ENCODE measurements at places on chromosomes 1 and 21. TPM values are rescaled to one million over a fixed set of nuclear protein-coding genes. Genes with fewer than 3 reads are reported as not detected.

The MROH9 gene
- total RNA-seq = not detected

The IFNLR1 gene
- 0.07 TPM for total RNA-seq

The CALML6 gene
- total RNA-seq = 2.1 TPM

The NRDC gene
- 145 TPM for total RNA-seq

The PCSK9 gene
- total RNA-seq = not detected

DNA sequence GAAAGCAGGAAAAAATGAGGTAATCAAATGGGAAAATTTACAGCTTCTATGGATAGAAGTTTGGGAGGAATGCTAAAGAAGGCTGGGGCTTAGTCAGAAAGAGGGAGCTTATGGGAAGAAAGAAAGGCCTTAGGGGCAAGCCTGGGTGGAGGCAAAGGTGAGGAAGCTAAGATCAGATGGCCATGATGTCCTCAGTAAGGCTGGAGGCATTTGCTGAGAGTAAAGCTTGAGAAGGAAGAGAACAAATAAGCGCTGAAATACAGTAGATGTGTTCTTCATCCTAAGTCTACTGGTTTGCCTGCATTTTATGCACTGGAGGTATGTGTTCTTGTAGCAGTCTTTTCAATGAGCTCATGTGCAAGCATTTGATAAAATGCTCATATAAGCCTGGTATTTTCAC is 355.4 kb downstream of the BRINP2 start:
- no peak overlapping the region for H3K27ac ChIP-seq
- no peak for DNase-seq
- H3K4me1 ChIP-seq = no peaks in the 10 kb centered on the region
- no peak overlapping the region for H3K4me3 ChIP-seq
- H3K36me3 ChIP-seq = no peaks in the 10 kb centered on the region

DNA sequence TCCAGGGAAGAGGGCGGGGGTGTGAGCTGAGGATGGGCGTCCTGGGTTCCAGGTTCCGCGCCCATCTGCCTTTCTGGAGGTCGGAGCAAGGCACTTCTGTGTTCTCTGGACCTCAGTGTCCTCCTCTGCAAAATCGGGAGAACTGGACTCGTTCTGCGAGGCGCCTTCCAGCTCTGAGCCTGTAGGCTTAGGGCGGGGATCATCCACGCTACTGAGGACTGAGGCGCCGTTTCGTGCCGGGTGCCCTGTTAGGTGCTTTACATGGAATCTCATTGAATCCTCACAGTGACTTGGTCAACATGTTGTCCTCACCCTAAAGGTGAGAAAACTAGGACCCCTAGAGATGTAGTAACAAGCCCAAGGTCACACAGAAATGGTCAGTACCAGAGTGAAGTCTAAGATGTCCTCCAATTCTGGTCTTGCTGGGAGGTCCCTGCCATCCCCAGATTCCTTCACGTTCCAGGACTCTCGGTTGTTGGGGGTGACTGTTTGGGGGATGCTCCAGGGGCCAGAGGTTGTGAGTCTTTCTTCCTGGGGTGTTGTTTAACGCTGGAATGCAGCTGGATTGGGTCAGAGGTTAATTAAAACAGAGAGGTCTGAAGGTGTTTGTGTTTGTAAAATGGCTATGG is 677 bp downstream of the PRKAA2 start:
- H3K4me3 ChIP-seq = no peak overlapping the region
- no peaks in the 10 kb centered on the region for H3K36me3 ChIP-seq
- H3K4me1 ChIP-seq = peaks cover 6% of the 10 kb centered on the region
- no peak overlapping the region for H3K27ac ChIP-seq
- peaks cover 22% of the 10 kb centered on the region for H3K27me3 ChIP-seq

DNA sequence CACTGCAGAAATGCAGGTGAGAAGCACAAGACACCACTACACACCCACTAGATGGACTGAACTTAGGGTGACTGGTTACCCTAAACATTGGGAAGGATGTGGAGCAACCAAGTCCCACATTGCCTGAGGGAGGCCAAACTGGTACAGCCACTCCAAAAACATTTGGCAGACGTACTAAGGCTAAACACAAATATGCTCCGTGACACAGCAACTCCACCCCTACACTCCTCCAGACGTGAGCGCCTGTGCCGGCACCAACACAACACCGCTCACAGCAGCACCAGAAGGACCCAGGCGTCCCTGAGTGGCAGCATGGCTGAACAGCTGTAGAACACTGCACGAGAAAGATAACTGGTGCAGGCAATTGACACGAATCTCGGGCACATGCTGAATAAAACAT is 14.7 kb downstream of the PTTG1IP start:
- H3K36me3 ChIP-seq = peaks cover 60% of the 10 kb centered on the region
- no peaks in the 10 kb centered on the region for H3K27me3 ChIP-seq
- H3K4me3 ChIP-seq = no peak overlapping the region
- no peak overlapping the region for H3K27ac ChIP-seq

- no peak for DNase-seq
- H3K27ac ChIP-seq = no peak overlapping the region
- no peaks in the 10 kb centered on the region for H3K27me3 ChIP-seq
- no peaks in the 10 kb centered on the region for H3K4me1 ChIP-seq
- no peaks in the 10 kb centered on the region for H3K36me3 ChIP-seq
These were observed 75.3 kb upstream of the COL6A1 start for GRCh38 chr21:45906196-45906805.

- peaks cover 25% of the 10 kb centered on the region for H3K4me1 ChIP-seq
- H3K4me3 ChIP-seq = no peak overlapping the region
- no peaks in the 10 kb centered on the region for H3K36me3 ChIP-seq
- DNase-seq = no peak
These were observed 9.2 kb upstream of the SLAMF8 start for GRCh38 chr1:159817276-159818041.

- H3K27ac ChIP-seq = no peak overlapping the region
- peaks cover 8% of the 10 kb centered on the region for H3K27me3 ChIP-seq
- H3K36me3 ChIP-seq = no peaks in the 10 kb centered on the region
- no peak for DNase-seq
These were observed 60.1 kb upstream of the ECE1 start for GRCh38 chr1:21350202-21350885.

DNA sequence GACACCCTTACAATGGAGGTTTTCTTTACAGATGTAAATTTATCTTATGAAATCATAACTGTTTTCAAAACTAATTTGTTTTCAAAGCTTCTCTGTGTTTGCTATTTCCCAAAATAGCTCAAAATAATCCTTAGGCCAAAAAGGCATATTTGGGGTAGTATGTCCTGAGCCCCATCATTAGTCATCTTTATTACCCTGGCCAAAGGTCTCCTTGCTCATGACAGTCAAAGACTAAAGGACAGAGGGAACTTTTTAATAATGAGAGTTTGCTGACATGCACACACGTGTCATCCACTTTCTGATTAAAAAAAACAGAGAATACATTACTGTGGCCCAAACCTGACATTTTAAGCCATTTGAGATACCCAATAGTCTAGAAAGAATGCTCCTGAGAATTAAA is 221.9 kb upstream of the DUSP10 start:
- H3K4me1 ChIP-seq = peaks cover 4% of the 10 kb centered on the region
- no peaks in the 10 kb centered on the region for H3K27me3 ChIP-seq
- no peak overlapping the region for H3K4me3 ChIP-seq
- no peaks in the 10 kb centered on the region for H3K36me3 ChIP-seq
- no peak for DNase-seq
- H3K27ac ChIP-seq = no peak overlapping the region

DNA sequence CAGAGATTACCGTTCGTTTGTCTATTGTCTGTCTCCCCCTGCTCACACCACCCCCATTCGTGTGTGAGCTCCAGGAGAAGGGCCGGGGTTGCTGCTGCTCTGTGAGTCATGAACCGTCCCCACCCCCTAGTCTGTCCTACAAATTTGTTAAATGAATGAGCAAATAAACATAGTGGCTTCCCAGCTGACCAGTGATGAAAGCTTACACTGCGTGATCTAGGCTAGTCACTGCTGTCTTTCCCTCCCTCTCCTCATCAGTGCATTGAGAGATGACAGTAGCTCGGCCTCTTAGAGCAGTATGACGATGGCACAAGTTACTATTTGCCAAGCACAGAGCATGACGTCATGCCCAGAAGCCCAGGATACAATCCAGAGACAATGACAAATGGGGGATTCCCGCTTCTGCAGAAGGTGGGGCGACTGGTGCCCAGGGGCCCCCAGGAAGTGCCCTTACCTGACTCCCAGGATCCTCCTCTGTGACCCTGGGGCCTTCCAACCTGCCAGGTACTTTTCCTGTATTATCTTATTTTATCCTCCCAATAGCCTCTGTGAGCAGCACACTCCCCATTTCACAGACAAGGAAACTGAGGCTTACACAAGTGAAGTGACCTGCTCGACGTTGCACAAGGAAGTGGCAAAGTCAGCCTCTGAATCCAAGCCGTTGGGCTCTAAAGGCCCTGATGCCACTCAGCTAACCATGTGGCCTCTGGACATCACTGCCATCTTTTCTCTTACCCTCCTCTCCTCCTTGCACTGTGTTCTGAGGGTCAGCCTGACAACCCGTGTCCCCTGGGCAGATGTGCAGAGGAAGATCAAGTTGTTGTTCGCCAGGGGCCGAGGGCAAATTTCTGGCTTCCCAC is 8.6 kb upstream of the EPHA2 start:
- no peak overlapping the region for H3K4me3 ChIP-seq
- DNase-seq = no peak
- H3K27ac ChIP-seq = no peak overlapping the region
- peaks cover 5% of the 10 kb centered on the region for H3K27me3 ChIP-seq
- no peaks in the 10 kb centered on the region for H3K36me3 ChIP-seq

DNA sequence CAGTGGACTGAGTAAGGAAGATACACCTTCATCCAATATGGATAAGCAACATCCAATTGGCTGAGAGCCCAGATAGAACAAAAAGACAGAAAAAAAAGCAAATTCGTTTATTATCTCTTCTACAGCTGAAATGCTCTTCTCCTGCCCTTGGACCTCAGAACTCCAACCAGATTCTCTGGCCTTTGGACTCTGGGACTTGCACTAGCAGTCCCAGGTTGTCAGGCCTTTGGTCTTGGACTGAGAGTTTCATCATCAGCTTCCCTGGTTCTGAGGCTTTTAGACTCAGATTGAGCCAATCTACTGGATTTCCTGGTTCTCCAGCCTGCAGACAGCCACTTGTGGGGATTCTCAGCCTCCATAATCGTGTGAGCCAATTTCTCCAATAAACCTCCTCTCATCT is 926.8 kb downstream of the PLA2G4A start:
- no peaks in the 10 kb centered on the region for H3K27me3 ChIP-seq
- no peak for DNase-seq
- no peak overlapping the region for H3K4me3 ChIP-seq
- H3K36me3 ChIP-seq = no peaks in the 10 kb centered on the region

DNA sequence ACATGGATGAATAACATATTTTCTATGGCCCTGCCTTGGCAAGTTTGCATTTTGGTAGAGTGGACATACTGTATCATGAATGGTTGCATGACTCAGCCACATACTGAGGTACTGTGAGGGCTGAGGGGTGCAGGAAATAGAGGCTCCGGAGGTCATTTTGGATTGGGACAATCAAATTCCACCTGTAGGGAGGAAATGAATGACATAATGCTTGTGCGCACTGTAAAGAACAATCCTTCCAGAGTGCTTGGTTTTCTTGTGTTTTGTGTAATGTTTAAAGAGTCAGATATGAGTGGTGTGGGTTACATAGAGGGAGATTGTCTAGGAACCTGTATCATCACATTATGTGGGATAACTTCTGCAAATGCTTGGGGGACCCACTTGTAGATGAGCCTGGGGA is 329.9 kb upstream of the PROX1 start:
- H3K27ac ChIP-seq = no peak overlapping the region
- no peaks in the 10 kb centered on the region for H3K27me3 ChIP-seq
- no peaks in the 10 kb centered on the region for H3K36me3 ChIP-seq
- no peak for DNase-seq
- H3K4me1 ChIP-seq = no peaks in the 10 kb centered on the region
